Fibroblast of skin of scalp (primary cell): ENCODE measurements at places on chromosomes 5 and 9.

DNA sequence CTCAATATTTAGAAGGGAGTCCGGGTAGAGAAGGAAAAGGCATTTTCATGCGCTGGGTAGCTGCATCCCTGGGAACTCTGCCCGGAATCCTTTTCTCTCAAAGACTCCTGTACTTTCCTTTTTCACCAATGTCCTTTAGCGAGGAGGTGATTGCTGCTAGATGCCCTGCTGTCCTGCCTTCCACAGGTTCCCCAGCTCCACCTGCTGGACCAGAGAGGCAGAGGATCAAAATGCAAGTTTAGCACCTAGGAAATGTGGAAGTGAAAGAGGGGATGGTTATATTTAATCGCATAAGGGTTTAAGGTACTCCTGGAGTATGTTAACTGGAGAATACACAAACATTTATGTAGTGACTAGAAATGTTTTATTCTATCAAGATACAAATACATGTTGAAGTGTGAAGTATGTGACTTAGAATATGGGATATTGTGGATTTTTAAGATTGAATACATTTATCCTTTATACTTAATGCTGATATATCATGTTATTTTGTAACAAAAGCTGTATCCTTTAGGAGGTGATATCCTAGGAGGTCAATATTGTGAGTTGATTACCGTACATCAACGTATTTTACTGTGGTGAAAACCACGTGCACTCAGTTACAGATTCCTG lies 145.7 kb downstream of the ARHGAP26 start:
- DNase-seq = no peak

DNA sequence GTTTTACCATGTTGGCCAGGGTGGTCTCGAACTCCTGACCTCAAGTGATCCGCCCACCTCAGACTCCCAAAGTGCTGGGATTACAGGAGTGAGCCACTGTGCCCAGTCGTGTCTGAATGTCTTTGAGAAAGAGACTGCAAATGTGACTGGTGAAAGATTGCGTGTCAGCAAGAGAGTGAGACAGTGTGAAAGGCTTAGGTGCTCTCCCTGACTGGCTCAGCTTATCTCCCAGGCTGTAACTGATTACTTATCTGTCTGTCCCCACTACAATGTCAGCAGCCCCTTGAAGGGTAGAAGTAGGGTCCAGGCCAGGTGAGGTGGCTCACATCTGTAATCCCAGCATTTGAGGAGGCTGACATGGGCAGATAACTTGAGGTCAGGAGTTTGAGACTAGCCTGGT lies 3.4 kb upstream of the FGFR4 start:
- DNase-seq = no peak

GRCh38 chr5:16826379-16827125 lies 109.5 kb downstream of the MYO10 start:
- no peak for DNase-seq

DNA sequence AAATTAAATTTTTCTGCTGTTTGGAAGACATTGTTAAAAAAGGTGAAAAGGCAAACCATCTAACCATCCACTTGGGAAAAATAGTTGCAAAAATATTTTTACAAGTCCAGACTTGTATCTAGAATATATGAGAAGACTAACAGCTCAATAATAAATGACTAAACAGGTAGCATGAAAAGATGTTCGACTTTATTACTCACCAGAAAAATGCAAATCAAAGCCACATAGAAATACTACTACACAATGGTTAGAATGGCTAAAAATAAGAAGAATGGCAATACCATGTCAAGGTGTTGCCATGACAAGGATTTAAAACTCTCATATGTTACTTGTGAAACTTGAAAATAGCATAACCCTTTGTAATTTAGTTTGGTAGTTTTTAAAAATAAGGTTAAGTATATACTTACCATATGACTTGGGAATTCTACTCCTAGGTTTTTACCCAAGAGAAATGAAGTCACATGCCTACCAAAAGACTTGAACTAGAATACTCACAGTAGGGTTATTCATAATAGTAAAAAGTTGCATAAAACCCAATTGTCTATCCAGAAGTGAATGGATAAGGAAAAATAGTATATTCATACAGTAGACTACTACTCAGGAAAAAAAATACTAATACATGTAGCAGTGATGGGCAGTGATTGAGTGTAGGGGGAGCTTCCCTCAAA lies 93.8 kb downstream of the VPS13A start:
- no peak for DNase-seq

DNA sequence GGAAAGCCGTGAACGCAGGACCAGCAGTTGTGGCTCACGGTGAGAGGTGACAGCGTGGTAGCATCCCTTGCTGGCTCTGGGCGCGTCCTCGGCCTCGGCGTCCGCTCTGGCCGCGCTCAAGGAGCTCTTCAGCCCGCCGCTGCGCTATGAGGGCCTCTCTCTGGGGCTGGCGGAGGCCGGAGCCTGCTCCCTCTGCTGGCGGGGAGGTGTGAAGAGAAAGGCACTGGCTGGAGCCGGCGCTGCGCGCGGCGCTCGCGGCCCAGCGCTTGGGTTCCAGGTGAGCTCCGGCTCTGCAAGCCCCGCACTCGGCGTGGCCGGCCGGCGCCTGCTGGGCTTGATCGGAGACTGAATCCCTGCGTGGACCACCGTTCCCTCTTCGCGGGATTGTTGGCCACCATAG lies 705.6 kb downstream of the SEMA5A start:
- no peak for DNase-seq

DNA sequence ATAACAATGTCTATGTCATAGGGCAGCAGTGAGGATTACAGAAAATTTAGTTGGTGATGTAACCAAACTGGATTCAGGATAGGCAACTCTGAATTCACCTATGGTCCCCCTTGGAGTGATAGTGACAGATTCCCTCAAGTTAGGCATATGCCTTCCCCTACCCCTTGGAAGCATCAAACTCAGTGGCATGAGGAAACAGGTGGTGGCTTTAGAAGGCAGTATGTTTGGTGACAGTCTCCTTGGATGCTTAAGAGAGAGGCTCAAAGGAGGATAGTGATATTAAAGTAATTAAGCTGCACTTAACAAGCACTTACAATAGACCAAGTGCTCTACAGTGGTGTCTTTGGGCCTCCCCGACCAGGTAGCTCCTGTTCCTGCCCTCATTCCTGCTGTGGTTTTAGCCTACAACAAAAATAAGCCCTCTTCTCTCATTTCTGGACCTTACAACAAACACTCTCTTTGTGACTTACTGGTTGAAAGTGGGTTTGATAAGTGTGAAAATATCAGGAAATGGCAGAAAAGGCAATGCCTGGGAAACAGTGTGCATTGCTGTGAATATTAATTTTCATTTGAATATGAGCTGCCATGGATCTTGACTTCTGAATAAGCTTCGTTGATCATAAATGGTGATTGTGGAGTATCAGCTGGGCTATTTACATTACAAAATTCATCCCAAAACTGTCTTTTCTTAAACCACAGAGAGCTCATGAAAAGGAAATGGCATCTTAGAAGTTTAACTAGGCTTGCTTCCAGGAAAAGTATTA lies 29.2 kb downstream of the NR4A3 start:
- no peak for DNase-seq

DNA sequence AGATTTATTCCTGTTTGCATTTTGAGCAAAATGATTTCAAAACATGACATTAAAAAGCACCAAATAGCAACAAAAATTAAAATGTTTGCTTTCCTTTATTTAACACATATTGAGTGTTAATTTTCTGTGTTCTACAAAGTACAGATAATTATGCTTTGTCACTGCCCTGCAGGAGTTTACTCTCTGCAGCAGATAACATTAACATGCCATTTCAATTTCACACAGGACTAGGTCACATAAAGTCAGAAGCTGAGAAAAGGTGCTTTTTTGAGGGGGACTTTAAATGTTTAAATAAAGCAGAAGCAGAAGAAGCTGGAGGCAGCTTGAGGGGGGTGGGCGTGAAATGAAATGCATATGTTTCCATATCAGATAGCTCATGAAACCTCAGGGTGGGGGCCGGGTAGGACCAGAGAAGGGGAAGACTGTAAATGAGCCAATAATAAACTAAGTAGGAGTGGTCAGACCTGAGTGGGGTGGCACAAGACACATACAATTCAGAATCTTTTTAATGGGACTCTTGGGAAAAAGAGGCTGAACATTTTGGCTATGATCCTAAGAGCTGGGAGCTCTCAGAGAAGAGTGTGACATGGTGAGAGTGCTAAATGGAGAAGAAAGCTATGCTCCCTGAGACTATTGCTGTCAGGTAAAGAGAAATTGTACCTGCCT lies 387.5 kb downstream of the FAM170A start:
- DNase-seq = peak; percentile 16

DNA sequence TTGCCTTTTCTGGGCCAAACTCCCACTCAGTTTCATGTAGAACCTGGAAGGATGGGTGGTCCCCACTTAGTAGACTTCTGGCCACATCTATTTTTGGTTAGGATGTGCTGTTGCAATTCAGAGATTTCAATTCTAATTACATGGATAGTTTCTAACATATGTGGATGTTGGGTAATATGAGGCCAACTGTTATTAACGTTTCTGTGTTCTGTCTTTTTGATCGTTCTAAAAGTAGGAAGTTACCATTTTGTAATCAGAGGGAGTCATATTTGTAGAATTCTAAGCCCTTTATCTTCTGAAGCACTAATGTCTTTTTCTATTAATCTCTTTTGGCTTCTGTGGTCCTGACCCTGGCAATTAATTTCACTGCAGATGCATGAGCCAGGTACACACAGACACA lies 141.6 kb upstream of the SPEF2 start:
- no peak for DNase-seq

GRCh38 chr5:132498152-132498551 lies 7.6 kb upstream of the IRF1 start:
- peak; percentile 62 for DNase-seq
